HCEC 1CT (cell line): ENCODE measurements at places on chromosomes 12 and 14.

DNA sequence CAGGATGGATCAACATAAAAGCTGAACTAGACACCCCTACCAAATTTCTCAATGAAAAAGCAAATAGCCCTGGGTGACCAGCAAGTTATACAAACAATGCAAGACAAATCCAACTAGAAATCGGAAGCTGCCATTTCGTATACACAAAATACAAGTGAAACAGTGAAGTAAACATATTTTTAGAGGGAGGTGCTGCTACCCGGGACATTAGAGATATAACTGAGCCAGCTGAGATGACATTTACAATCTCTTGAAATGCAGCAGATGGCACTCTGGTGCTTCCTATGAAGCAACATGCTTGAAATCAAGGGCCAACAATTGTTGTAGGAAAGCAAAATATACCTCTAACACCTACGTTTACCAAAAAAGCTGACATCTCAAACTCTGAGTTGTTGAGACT, 25.5 kb downstream of the BDKRB1 start:
- no peak for DNase-seq

GRCh38 chr14:25389948-25390347, 340.0 kb upstream of the STXBP6 start:
- DNase-seq = no peak

DNA sequence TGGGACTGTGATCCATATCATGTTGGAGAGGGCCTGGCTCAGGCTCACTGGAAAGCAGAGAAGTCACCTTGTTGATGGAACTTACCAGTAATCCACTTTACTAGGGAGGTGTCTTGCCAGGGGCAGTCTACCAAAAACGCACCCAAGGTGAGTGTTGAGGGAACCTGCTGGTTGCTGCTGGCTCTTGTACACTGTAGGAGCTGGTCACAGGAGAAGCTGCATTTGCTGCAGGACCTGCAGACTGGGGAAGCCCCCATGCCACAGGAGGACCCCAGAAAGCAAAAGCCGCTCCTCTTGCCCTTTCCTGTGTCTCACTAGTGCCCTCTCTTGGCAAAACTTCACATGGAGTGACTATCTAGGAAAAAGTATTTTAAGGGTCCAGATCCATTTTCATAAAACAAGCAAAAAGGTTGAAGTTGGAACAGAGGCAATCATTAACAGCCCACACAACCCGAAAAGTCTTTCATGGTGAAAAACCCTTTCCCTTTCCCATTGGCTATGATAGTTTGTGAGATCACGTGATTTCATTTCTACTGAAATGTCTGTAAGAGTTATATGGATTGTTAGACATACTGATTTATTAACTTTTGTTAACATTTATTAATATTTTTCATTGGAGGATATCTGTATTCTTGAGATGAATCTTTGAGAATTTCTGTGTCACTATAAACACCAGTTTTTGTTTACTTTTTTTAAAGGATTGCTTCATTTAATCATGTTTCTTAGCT, 59.2 kb downstream of the RASSF8 start:
- DNase-seq = peak; percentile 41

- DNase-seq = no peak
Measured at GRCh38 chr12:73308079-73308478, 1035.9 kb downstream of the TRHDE start.
